Activated CD8-positive, alpha-beta memory T cell treated with anti-CD3 and anti-CD28 coated beads for 1 hour (primary cell): ENCODE measurements at places on chromosomes 1 and 21.

DNA sequence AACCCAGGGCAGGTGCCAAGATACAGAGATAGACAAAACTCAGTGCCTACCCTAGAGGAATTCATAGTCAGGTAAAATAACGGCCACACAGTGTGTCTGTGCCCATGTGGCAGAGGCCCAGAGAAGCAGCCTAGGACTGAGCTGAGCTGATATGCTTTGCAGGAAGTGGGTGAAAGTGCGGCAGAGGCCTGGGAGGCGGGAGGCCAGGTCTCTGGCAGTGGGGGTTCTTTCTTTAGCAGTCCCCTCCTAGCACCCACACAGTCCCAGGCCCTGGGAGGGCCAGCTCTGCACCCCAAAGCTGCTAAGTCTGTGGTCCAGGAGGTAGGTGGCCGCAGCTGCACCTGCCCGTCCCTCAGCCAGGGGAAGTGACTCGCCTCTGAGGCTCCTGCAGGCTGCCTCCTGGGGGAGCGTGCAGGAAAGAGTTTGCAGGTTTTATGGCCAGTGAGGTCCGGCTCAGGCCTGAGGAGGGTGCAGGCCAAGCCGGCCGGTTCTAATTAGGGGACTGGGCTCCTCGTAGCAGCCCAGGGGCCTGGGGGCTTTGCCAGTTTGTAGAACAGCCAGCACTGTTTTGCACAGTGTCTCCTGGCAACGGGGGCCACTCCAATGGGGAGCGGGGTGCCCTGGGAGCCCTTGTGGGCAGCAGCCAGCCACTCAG lies 107.9 kb downstream of the SPSB1 start:
- DNase-seq, result no peak

DNA sequence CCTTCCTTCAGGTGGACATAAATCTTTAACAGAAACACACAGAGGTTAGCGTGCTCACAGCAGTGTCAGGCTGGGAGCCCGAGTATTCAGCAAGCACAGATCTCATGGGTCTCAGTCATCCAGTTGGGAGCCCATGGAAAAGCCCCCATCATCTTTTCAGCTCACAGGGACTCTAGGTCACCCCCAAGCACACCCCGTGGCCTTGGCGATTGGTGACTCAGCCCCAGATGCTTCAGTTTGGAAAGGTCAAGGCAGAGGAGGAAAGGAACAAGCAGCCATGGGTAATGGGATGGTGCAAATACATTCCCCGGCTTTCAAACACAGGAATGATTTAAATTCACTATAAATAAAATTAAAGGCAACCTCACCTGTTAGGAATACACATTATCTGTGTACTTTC lies 88.9 kb downstream of the PGBD5 start:
- DNase-seq, result no peak

- DNase-seq, result no peak
Observed at GRCh38 chr1:187237542-187237941, 408.8 kb downstream of the PLA2G4A start.

DNA sequence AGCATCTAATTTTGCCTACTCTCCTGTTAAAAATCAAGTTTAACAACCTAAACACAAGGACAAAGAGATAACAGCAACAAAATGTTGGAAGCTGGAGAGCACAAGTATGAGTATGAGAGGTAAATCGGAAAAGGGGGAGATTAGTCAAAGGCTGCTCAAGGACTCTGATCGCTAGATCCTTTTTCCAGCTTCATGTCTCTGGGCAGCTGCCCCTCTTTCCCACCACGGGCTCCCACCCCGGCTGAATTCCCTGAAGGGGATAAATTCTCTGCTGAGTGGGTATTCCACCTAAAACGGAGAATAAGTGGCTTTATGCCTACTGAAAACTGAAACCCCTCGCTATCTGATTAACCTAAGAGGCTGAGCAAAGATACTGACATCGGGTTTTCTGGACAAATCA lies 696 bp upstream of the CTBS start:
- no peak for DNase-seq

- no peak for DNase-seq
Observed at GRCh38 chr1:24111262-24111995, 506 bp downstream of the MYOM3 start.

DNA sequence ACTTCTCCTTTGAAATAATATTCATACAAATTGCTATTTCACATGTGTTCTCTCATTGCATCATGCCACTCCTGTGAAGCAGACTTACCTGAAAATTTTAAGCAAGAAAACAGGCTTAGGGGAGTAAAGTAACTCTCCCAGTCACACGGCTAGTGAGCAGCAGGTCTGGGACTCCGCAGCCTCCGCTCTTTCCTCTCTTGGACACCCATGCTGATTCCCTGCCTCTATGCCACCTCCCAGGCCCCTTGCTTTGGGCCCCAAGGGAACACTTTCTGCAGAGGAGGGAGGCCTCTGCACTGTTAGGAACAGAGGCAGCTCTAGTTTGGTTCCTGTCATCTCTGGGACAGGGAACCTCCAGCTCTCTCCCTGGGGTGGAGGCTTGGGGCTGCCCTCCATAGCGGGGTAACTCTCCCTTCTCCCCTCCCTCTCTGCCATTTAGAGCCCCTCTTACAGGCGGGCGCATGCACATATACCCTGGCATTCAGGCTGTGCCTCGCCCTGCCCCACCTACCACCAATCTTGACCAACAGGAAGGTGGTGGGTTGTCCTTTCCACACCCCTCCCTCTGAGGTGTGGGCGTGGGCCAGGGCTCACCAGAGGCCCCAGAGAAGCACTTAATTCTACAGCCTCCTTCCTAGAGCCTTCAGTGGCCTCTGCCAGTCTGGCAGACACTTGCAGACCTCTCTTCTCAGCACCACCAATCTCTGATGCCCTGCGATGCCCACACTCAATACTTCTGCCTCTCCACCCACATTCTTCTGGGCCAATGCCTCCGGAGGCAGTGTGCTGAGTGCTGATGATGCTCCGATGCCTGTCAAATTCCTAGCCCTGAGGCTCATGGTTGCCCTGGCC lies at the start of gene RXFP4:
RXFP4 (plus strand) TSS at position 646 of the 852 bp plus-strand sequence; CDS start at position 718, 72 bp downstream.
- no peak for DNase-seq

DNA sequence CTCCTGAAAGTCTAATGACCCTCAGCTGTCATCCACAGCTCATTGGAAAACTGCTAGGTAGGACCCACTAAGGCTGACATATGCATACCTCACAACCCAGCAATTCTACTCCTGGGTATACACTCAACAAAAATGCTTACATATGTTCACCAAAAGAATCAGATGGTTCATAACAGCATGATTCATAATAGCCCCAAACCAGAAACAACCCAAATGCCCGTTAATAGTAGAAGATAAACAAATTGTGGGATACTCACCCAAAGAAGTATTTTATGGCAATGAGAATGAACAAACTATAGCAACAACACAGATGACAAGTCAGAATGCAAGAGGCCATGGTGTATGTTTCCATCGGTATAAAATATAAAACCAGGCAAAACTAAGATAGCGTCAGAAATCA lies 124.6 kb downstream of the HLCS start:
- DNase-seq, result no peak

DNA sequence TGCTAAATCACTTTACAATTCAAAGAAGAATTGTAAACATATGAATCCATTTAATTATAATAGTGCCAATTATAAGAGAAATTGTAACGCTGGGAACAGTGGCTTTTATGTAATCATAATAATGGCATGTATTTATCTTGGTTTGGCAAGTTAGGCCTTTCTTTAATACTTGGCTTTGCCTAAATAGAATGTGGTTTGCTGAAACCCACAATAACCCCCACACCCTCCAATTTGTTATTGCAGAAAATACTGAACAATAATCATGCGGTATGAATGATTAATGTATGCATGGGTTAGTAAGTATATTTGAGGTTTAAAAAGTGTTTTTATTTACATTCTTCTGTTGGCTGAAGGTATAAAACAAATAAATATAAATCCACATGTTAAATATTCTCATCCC lies 138.2 kb downstream of the NFIA start:
- DNase-seq, result no peak

DNA sequence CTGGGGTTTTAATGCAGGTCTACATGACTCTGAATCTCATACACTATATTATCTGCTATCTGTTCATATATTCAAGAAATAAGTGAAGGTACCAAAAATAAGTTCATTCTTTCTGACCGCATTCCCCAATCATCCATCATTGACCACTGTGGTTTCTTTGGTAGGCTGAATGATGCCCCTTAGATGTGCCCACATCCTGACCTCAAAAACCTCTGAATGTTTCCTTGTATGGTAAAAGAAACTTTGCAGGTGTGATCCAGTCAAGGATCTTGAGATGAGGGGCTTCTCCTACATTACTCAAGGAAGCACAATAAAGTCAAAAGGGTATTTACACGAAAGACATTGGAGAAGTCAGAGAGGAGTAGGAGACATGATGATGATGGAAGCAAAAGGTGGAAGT lies 60.6 kb upstream of the LRRC8B start:
- DNase-seq, result no peak

- DNase-seq, result no peak
Observed at GRCh38 chr1:19232524-19232846, 18.8 kb downstream of the EMC1 start.
